ENCODE measurements at places on chromosomes 7 and 10.

DNA sequence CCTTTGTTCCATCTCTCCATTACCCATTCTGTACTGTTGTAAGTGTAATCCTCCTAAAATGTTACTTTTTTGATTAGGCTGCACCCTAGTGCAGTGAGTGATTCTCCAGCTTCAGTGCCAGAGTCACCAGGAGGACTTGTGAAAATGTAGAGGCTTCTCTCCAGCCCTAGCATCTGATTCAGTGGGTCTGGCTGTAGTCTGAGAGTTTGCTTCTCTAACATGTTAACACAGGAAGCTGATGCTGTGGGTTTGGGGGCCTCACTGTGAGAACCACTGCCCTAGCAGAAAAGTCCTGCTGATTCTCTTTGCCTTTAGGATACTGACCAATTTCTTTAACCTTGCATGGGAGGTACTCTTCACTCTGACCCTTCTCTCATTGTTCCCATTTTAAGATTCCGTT, 24.4 kb downstream of the CSGALNACT2 start:
- DNase-seq: no peak

DNA sequence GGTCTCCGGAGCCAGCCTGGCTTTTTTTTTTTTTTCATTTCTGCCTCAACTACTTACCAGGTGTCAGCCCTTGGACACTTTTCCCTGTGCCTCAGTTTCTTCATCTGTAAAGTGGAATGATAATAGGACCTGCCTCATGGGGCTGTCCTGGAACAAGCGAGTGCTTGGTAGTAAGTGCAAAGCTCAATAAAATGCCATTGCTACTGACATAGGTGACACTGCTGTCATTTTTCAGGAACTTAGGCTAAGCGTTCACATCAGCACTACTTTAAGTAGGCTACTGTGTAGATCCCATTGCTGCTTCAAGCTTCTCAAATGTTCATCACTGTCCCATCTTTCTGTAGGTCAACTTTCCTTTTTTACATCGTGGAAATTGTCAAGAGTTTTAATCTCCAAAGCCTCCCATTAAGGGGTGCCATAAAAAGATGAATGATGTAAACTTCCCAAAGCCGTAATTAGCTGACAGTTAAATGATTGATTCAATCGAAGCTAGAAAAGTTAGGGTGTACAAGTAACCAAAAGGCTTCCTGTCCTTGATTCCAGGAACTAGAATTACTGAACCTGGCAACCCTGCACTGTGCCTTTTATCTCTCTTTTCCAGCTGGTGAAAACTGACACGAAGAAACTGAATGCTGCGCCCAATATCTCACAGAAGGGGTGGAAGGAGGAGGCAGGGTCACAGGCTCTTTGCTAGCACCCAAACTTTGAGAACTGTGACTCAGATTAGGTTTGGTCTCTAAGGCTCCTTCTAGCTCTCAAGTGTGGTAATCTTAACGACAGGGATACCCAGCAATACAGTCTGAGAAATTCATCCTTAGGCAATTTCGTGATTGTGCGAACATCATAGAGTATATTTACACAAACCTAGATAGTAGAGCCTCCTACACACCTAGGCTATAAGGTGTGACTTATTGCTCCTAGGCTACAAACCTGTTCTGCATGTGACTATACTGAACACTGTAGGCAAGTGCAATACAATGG, 861 bp upstream of the USP6NL start:
- DNase-seq: no peak

GRCh38 chr10:12419262-12419847, 70.0 kb downstream of the CAMK1D start:
- peak; percentile 99 for DNase-seq

- DNase-seq: no peak
These were observed 369 bp upstream of the SCIN start for GRCh38 chr7:12570168-12570533.

DNA sequence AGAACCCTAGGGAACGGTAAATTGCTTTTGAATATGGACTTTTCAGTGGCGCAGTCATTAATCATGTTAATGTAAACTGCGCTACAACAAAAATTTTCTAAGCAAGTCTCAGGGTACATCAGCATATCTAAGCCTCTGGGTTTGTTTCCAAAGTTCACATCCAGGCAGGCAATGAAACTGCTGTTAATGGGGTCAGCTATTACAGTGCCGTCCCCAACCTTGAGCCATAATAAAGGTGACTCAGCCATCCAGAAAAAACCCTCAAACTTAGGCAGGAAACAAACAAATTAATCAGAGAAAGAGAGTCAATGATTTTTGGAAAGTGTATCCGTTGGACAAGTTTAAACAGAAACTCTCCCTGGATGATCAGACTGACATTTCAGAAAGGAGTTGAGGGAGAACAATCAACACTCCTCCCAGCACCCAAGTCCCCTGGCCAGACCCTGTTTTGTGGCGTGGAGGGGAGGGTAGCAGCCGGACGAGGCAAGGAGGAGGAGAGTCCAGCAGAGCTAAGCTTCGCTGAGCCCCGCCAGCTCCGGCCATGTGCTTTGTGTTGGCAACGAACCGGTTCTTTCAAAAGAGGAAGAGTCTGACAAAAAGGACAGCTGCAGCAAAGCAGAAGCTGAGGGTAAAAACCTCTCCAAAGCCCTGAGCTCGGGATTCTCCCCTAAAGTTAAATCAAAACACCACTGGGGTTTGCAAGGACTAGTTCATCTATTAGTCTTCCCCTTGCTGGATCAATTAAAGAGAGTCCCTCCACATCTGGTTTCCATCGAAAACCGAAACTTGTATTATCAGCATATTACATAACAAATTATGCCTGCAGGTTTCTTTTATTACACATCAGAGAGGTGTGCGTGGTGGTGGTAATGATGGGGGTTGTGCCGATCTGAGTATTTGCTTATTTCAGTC, 3.6 kb downstream of the FAM53B start:
- peak; percentile 20 for DNase-seq

DNA sequence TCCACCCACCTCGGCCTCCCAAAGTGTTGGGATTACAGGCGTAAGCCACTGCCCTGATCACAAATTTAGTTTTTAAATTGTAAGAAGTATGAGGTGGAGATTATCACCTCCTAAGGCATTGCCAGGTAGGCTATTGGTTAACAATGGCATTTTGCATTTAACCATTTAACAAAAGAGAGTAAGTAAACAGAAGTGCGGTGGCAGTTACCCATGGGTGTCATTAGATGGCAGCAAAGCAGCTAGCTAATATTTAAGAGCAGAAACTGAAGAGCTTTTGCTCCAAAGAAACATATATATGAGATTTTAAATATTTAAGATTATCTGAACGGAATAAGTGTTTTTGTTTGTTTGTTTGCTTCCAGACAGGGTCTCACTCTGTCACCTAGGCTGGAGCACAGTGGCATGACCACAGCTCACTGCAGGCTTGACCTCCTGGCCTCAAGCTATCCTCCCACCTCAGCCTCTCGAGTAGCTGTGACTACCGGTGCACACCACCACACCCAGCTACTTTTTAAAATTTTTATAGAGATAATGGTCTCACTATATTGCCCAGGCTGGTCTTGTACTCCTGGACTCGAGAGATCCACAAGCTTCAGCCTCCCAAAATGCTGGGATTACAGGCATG, 325.5 kb upstream of the C7orf33 start:
- peak; percentile 12 for DNase-seq

DNA sequence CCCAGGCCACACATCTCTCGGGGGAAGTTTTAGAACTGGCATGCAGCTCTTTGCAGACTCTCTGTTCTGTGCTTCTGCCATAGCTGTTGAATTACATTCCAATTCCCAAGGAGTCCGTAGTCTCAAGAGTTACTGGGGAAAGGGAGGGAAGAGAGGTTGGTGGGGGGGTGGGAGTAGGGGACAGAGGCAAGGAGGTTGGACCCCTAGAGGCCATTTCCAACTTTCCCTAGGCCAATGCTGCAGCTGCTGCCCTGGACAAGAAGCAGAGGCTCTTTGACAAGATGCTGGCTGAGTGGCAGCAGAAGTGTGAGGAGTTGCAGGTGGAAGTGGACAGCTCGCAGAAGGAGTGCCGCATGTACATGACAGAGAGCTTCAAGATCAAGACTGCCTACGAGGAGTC, 23.8 kb downstream of the MYH16 start:
- DNase-seq: no peak

GRCh38 chr7:159007996-159008389, 136.7 kb downstream of the VIPR2 start:
- DNase-seq: no peak

- DNase-seq: peak; percentile 77
These were observed 845.0 kb downstream of the CNTNAP2 start for GRCh38 chr7:146961617-146962016.

- DNase-seq: no peak
These were observed 76.0 kb downstream of the HIP1 start for GRCh38 chr7:75662579-75663301.

- DNase-seq: peak; percentile 9
These were observed 80.3 kb upstream of the SCIN start for GRCh38 chr7:12490107-12490688.

DNA sequence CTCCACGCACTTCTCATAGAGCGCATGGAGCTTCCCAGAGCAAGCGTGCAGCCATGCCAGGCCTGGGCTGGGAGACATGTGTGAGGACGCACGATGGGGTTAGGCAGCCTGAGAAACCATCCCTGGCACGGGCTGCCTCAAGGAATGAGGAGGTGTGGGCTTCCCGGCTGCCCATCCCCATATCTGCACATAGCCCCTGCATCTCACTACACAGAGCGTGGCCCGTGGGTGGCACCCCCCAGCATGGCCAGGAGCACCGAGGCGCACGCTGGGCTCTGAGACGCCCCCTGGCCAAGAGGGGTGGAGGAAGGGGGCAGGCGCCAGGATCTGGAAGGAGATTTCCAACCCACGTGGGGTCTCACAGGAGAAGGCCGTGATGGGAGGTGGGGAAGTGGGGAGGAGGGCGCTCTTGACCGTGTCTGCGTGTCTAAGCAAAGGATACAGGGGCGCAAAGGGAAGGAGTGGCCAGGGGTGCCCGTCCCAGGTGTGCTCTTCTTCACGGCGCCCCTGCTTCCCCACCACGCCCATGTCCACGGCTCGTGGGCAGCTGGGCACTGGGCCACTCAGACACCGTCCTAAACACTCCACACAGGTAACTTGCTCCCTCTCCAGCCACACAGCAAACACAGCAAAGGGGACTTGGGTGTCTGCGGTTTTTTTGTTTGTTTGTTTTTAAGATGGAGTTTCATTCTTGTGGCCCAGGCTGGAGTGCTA, 340.5 kb downstream of the PTPRN2 start:
- DNase-seq: no peak

DNA sequence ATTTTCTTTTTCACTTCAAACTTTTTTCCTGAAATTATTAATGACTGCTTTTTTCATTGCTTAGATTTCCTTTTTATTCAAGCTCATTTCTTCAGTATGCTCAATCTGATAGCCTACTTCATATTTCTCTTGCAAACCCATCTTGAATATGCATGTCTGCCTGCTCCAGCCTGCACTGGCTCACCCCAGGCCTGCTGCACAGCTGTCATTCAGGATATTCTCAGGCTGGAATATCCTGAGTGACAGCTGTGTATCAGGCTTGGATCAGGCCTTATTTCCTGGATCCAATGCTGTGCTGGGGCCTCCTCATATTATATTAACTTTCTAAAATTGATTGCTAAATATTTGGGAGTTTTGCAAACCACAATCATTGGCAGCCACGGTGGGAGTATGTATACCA, 120.2 kb upstream of the TNS3 start:
- DNase-seq: no peak

GRCh38 chr7:20190560-20191390, 26.4 kb downstream of the MACC1 start:
- DNase-seq: no peak

GRCh38 chr10:119640875-119641526, 10.2 kb upstream of the BAG3 start:
- no peak for DNase-seq

DNA sequence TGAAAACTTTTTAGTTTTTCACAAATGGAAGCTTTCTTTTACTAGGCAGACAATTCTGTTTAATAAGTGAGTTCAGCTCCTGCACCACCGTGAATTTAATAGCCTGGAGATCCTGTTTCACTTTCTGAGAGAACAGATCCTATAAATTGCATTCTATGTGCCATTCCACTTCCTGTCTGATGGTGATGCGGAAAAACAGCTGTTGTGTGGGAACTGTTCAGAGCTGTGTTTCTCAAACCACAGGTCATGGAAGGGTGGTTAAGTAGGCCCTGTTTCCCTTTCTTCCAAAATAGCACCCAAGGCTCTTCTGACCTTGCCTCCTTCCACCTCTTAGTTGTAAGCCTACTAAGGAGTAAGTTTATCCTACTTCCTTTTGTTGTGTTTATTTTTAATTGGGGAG, 97.2 kb upstream of the DKK1 start:
- DNase-seq: peak; percentile 70

Data from astrocyte of the cerebellum (primary cell).